ENCODE measurements at places on chromosomes 2 and 18. TPM values are rescaled to one million over a fixed set of nuclear protein-coding genes. Genes with fewer than 3 reads are reported as not detected.

CHRND gene
- not detected for total RNA-seq

FAM237A gene
- not detected for total RNA-seq

CYP27A1 gene
- total RNA-seq: 54.0 TPM

ELOA2 gene
- not detected for total RNA-seq

EXOC6B gene
- 21.3 TPM for total RNA-seq

DYNAP gene
- not detected for total RNA-seq

SLC35F6 gene
- 24.8 TPM for total RNA-seq

Measured in colonic mucosa (tissue), 4 donors.